Bronchial epithelial cell (primary cell): ENCODE measurements at places on chromosomes 1 and 21.
A peak's percentile ranks its signal among the peaks of the same experiment; 100 is the strongest.

- DNase-seq: no peak
These were observed 59.8 kb downstream of the ITPKB start for GRCh38 chr1:226679262-226679661.

DNA sequence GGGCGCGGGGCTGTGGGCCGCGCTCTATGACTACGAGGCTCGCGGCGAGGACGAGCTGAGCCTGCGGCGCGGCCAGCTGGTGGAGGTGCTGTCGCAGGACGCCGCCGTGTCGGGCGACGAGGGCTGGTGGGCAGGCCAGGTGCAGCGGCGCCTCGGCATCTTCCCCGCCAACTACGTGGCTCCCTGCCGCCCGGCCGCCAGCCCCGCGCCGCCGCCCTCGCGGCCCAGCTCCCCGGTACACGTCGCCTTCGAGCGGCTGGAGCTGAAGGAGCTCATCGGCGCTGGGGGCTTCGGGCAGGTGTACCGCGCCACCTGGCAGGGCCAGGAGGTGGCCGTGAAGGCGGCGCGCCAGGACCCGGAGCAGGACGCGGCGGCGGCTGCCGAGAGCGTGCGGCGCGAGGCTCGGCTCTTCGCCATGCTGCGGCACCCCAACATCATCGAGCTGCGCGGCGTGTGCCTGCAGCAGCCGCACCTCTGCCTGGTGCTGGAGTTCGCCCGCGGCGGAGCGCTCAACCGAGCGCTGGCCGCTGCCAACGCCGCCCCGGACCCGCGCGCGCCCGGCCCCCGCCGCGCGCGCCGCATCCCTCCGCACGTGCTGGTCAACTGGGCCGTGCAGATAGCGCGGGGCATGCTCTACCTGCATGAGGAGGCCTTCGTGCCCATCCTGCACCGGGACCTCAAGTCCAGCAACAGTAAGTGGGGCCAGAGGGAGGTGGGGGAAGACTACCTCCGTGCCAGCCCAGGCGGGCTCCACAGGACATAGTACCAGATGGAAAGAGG, 808 bp downstream of the MAP3K21 start:
- DNase-seq: peak; percentile 8

DNA sequence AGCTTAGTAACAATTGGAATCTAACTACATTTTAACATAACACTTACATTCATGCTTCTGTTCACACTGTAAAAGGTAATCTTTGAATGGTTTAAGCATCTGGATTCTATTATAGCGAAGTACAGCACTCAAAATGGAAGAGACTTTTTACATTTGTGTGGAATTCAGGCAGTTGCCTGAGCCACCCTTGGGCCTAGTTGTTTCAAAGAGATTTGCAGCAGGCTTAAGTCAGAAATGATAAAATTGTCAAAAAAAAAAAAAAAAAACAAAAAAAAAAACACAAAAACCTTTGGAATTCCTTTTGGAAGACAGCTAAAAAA, 199.9 kb downstream of the LYPLAL1 start:
- DNase-seq: no peak

- DNase-seq: peak; percentile 32
These were observed 208.7 kb downstream of the FGGY start for GRCh38 chr1:59505596-59506028.

GRCh38 chr1:240474133-240474614, 137.8 kb downstream of the GREM2 start:
- peak; percentile 78 for DNase-seq

- peak; percentile 85 for DNase-seq
These were observed 29.4 kb upstream of the CCSAP start for GRCh38 chr1:229372251-229372650.

GRCh38 chr1:154467434-154468102, 34.5 kb upstream of the TDRD10 start:
- no peak for DNase-seq

DNA sequence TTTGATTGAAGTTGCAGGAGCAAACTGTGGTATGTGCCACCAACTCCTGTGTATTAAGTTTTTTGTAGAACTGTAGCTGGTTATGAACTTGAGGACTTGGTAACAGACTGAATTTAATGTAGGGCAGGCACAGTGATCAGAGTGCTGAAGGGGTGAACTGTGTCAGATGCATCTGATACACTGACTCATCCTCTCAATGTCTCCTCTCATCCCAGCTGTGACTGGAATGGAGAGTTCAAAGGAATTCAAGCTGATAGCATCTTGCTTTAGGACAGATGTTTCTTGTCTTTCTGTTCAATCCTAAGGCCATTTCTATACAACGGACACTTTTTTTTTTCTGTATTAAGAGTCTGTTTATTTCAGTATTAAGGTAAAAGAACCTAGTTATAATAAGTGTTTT, 25.0 kb upstream of the GBP1 start:
- DNase-seq: no peak

GRCh38 chr1:112533029-112533428, 24.3 kb downstream of the WNT2B start:
- DNase-seq: no peak

DNA sequence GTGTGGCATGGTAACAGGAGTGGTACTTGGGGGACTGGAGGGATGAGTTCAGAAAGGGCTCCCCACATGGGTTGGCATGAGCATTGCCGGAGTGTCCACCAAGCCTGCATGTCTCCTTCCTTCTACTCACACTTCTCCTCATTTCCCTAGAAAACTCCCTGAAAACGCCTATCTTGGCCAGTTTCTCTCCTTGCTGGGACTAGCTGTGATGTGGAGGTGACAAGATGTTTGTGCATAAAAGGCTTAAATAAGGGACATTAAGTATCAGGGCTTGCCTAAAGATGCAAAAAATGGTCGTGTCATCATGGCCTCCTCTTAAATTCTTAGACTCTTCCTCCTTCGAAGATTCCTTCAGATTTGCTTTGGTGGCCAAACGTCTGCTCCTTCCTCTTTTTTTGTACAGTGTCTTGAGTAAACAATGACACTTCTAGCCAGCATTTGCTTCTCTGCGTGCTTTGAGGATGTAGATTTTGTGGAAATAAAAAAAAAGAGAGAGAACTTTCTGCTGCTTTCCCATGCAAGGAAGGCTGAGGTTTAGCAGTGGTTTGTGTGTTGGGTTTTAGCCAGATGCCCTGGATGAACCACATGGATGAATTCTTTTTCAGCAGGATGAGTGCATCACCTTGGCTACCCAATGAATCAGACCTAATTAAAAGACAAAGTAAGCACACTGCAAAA, 239.1 kb upstream of the IRF2BP2 start:
- DNase-seq: peak; percentile 74

DNA sequence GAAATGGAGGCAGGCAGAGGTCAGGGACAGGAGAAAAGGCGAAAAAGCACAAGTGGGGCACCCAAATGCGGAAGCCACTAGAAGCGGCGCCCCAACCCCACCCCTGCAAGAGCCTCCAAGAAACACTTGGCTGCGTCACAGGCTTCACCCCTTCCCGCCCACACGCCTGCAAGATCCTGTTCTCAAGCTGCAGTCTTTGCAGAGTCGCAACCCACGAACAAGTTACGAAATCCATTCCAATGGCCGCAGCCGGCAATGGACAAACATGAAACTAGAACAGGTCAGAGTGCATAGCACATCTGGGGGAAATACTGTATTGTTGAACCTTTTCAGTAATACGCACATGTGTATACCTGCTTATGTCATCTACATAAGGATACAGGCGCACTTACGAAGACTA, 103.6 kb downstream of the PSMG1 start:
- peak; percentile 53 for DNase-seq

GRCh38 chr1:86703696-86704457, 499 bp upstream of the SH3GLB1 start:
- peak; percentile 24 for DNase-seq

GRCh38 chr21:44349847-44350772, 3.3 kb upstream of the TRPM2 start:
- DNase-seq: no peak

DNA sequence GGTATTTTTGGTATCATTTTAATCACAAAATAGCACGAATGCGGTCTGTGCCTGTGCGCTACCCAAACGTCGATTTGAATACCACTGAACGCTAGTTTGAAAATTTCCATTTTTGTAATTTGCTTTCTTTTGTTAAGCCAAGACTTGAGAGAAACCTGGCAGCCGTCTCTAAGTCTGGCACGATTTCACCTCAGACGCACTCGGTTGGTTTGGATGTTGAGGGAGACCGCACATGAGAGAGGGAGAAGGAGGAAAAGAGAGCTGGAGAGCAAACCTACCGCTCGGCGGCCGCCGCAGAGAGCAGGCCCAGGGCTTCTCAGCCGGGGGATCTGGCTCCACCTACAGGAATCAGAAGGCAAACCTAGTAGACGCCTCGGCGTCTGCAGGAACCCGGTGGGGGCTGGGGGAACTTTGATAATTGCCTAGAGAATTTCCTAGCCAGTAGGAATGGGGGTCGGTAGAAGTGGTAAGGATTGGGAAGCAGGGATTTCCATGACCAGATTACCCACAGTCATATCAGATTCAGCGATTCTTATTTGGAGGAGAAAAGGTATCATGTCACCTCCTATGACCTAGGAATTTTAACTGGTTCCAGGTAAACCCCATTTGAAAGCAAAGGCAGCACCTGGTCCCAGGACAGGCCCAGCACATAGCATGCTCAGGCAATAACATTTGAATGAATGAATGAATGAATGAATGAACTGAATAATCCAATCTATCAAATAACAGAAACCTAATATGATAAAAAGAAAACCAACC, 83.2 kb downstream of the TM2D1 start:
- peak; percentile 49 for DNase-seq

- peak; percentile 9 for DNase-seq
These were observed 396.6 kb downstream of the DPYD start for GRCh38 chr1:97524211-97524610.

DNA sequence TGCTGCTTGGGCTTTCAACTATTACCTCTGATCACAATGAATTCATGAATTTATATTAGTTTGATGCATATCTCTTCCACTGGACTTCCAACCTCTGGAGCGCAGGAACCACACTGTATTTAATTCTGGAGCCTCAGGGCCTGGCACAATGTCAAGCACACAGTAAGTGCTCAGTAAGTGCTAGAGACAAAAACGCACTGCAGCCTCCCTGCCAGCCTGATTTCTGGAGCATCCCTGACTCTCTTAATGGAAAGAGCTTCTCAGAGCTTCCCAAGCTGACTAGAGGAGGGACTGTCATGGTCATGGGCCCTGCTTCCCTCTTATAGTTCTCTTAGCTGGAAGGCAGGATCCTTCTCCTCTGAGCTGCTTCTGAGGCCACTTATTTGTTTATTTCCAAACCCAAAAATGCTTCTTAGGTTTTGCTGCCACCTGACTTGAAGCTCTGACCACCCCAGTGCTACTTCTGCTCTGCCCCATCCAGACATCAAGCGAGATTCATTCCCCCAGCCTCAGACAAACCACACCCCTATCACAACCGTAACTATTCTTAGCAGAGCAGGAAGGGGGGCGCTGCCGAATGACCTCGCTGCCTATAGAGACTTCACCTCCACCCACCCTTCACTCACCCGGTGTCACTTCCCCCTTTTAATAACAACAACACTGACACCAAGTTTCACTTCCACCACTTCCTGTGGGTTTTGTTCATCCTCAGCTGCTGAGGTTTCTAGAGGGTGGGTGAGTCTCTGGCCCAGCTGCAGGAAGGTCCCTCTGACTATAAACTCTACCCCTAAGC, 33.6 kb downstream of the NUAK2 start:
- DNase-seq: no peak

- no peak for DNase-seq
These were observed 952.8 kb upstream of the ADGRL2 start for GRCh38 chr1:80847904-80848303.

DNA sequence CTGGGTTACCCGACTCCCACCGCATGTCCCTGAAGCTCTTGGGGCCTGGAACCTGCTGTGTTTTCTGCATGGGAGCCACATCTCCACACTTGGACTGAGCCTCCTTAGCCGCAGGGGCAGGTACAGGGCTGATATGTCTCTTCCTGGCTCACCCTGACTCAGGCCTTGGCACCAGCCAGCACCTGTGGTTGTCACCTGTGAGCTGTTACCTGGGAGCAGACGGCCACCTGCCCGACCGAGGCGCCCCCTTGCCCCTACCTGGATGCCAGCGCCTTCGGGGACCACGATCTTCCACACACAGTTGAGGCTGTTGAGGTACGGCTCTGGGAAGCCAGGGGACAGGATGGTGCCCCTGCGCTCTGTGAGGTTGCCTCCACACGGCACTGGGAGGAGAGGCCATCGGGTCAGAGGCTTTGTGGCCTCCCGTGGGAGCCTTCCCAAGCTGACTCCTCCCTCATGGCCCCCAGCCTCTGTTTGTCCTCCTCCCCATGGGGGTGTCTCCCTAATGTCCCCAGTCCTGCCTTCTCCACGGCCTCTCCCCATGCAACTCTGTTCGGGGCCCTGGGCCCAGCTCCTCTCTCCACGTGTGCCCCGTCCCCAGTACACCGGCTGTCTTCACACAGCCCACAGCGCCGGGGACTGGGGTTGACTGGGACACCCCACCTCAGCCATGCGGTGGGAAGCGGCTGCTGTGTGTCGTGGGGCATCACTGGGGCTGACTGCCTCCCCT, 152.0 kb downstream of the ZSCAN20 start:
- DNase-seq: no peak

DNA sequence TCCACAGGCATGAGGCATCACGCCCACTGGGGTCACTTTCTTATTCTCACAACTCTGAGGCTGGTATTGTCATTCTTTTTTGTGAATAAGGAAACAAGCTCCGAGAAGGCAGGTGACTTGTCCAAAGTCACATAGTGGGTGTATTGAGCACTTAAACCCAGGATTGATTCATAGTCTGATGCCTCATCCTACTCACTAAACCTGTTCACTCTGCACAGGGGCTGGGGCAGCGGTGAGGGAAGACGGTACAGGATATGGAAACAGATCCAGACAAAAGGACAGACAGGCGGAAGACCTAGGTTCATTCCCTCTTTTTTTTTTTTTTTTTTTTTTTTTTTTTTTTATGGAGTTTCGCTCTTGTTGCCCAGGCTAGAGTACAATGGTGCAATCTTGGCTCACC, 56.6 kb downstream of the NKAIN1 start:
- DNase-seq: peak; percentile 72

GRCh38 chr1:235205687-235206086, 44.6 kb upstream of the RBM34 start:
- DNase-seq: no peak

- peak; percentile 81 for DNase-seq
These were observed 5.5 kb downstream of the ETV3 start for GRCh38 chr1:157132616-157133167.

GRCh38 chr1:18951416-18951815, 5.1 kb downstream of the IFFO2 start:
- DNase-seq: no peak

- no peak for DNase-seq
These were observed 47.3 kb upstream of the COA6 start for GRCh38 chr1:234325878-234326496.

- no peak for DNase-seq
These were observed 79.6 kb upstream of the BMP8A start for GRCh38 chr1:39411526-39412478.

GRCh38 chr1:153346077-153346723, 2.4 kb downstream of the PGLYRP4 start:
- DNase-seq: no peak

- peak; percentile 52 for DNase-seq
These were observed 18.8 kb downstream of the KYAT3 start for GRCh38 chr1:88973520-88974137.
